ENCODE measurements at places on chromosomes 1 and 21. TPM values are rescaled to one million over a fixed set of nuclear protein-coding genes. Genes with fewer than 3 reads are reported as not detected.

Gene CELA3B
- total RNA-seq, result not detected

Gene GUK1
- total RNA-seq, result 309 TPM

Gene PBX1
- total RNA-seq, result 1.3 TPM

- H3K4me3 ChIP-seq, result no peak overlapping the region
- H3K4me1 ChIP-seq, result no peaks in the 10 kb centered on the region
- no peak for DNase-seq
- no peaks in the 10 kb centered on the region for H3K27me3 ChIP-seq
- no peak overlapping the region for H3K27ac ChIP-seq
- H3K36me3 ChIP-seq, result no peaks in the 10 kb centered on the region
These were observed 387.8 kb upstream of the LYPLAL1 start for GRCh38 chr1:218785928-218786327.

DNA sequence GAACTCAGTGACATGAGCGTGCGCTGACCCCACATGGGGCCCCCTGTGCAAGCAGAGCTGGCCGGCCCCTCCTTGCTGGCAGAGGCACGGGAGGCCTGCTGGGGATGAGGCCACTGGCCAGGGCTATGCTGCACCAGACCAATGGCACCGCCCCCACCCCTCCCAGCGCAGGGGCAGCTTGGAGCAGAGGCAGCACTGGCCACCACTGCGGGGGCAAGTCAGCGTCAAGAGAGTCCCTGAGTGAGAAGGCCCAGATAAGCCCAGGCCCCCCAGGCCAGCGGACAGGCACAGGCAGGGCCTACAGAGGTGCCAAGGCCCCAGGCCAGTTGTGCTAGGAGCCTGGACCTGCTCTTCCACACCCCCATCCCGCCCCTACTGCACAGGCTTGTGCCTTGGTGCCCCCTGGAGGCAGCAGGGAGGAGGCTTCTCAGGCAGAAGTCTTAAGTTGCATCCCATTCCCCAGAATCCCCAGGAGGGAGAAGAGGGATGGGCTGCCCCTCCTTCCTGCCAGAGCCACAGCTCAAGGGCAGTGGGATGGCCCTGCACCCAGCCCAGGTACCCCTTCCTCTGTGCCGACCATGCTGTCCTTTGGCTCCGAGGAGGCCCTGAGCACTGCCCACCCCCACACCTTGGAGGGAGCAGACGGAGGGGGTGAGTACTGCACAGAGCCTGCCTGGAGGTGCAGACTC, 35.8 kb downstream of the EPHX1 start:
- no peak overlapping the region for H3K4me3 ChIP-seq
- no peak for DNase-seq
- H3K27me3 ChIP-seq, result no peaks in the 10 kb centered on the region
- peaks cover 9% of the 10 kb centered on the region for H3K36me3 ChIP-seq
- H3K27ac ChIP-seq, result no peak overlapping the region

Measured in naive thymus-derived CD4-positive, alpha-beta T cell (primary cell).